HT-29 (cell line): ENCODE measurements at places on chromosomes 12 and 14. TPM values are rescaled to one million over a fixed set of nuclear protein-coding genes. Genes with fewer than 3 reads are reported as not detected.

DNA sequence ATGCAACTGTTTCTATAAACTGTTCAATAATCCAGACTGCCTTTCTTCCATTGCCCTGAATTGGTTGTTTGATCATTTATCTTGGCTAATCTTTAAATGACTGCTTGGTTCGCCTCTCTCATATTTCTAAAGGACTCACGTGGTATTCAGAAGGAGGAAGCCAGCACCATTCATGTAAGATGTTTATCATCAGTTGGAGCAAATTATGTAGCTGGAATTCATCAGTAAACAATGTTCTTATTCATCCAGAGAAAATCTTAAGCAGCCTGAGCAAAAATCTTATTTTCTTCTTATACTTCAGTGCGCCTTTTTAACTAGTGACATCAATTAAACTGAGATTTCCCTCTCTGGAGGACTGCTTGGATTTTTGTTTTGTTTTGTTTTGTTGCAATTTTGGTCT is 538.7 kb upstream of the TMEM132C start:
- no peak for DNase-seq

- no peak for DNase-seq
Observed at GRCh38 chr12:3871356-3871755, 1.8 kb downstream of the PARP11 start.

DNA sequence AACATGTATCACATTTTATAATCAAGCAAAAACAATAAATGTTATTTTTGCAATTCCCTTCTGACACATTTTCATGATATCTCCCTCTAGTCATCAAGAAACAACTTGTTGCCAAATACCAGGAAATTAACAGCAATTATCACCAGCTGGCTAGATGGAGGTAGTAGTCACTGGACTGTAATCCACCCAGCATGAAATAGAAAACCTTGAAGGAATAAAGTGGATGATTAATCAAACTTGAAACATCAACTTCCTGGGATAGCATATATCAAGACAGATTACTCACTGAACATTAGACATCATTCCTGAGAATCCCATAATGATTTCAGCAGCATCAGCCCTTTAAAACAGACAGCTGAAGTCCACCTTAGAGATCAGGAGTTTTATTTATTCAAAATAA is 259.0 kb downstream of the CCDC59 start:
- no peak for DNase-seq

GRCh38 chr12:4441355-4442335 is 4.0 kb downstream of the FGF6 start:
- no peak for DNase-seq

DNA sequence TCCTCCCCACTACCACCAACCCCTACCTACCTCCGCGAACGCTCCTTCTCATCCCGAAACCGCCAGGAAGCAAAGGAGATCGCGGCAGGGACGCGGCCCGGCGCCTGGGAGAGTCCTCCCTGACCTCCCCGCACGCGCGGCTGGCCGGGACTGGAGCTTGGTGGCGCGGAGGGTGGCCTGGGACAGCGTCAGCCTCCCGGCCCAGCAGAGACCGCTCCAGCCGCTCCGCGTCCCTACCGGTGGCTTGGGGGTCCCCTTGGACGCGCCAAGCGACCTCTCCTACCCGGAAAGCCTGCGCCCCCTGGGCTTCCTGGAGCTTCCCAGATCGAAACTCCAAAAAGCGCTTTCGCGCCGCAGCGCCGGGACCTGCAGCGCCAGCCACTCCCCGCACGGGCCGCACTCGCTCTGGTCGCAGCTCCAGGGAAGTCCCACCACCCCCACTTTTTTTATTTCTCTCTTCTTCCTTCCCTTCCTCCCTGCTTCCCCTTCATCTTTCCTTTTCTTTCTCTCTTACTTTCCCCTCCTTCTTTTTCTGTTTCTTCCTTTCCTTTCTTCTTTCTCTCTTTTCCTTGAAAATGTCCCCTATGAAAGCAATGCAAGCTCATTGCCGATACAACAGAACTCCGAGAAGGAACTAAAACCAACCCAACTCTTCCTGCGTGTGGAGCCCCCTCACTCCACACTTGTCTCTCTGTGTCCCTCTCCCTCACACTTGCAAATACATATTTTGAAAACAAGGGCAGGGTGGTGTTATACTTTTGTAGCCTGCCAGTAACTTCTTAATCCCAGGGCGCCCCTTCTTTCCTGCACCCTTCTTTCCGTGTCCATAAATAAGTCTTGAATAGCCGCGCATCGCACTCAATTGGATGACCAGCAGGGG is 3.8 kb downstream of the DIO3 start:
- no peak for DNase-seq

DNA sequence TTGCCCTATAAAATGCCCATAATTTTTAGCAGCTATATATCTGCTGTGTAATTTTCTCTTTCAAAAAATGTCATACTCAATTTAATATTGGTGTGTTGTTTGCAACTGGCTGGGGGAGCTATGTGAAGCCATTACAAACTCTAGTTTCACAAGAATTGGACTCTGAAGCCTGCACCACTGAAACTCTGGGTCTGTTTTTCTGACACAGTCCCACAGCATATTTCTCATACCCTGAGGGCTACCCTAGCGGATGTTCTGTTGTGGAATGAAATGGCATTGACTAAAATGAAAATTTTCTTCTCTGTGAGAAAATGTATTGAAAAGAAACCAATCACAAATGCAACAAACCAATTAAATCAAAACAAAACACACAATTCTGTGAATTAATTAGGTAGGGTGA is 284.6 kb upstream of the NPAS3 start:
- no peak for DNase-seq

- DNase-seq, result no peak
Observed at GRCh38 chr12:57479376-57480115, at the start of gene ARHGAP9. TSS of gene ARHGAP9 (minus strand) at chr12:57479866. CDS start at chr12:57479406, 460 bp downstream.

DNA sequence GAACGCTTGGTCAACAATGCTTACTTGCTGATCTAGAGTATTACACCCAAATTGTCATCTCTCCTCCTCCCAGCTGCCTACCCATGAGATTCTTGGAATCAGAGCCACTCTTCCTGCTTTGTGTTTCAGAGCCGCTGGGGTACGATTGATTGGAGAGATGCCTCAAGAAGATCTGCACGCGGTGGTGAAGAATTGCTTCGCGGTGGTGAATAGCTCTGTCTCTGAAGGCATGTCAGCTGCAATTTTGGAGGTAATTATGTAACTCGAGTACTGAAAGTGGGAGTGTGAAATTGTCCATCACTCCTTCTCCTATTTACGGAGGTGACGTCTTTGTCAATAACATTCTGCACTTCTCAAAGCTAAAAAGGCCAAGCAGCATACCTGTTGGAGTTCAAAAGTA is 93.9 kb downstream of the GLT1D1 start:
- DNase-seq, result no peak

DNA sequence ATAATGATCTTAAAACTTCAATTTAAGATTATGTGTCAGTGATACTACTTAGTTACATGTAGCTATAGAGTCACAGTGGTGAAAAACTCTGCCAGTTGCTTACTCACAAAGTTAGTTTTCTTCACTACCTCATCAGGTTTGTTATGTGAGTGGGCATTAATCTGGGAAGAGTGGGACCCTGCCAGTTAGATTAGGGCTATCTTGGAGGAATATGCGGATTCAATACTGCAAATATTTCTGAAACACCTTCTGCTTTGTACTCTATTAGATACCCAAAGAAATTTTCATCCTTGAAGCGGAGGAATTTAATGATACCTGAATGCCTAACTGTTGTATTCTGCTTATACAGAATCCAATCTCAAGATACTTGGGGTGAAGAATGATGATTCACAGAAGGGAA is 25.1 kb downstream of the ZNF268 start:
- DNase-seq, result no peak

GRCh38 chr14:50013198-50013918 is 103.0 kb downstream of the VCPKMT start:
- DNase-seq, result peak; percentile 85

DNA sequence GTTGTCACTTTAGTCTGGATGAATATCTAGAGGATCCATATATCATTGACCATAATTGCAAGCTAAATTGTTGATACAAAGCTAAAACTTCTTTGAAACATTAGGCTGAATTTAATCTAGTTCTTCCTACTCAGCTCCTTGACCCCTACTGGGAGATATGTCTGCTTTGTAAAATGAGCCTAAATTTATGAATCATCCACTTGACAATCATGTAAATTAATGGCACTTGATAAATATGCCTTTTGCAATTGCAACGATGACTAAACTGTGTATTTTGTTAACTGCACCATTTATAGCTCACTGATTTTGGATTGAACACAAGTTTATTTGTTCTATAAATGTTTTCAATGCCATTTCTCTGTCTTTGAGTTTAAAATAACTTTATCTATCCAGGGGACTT is 1616.5 kb upstream of the FLRT2 start:
- DNase-seq, result no peak

- no peak for DNase-seq
Observed at GRCh38 chr12:95693689-95694088, 96.9 kb downstream of the NTN4 start.

The IRF2BPL gene
- 25.7 and 31.9 TPM in 2 replicates for total RNA-seq
